ENCODE measurements at places on chromosomes 12 and 14.

DNA sequence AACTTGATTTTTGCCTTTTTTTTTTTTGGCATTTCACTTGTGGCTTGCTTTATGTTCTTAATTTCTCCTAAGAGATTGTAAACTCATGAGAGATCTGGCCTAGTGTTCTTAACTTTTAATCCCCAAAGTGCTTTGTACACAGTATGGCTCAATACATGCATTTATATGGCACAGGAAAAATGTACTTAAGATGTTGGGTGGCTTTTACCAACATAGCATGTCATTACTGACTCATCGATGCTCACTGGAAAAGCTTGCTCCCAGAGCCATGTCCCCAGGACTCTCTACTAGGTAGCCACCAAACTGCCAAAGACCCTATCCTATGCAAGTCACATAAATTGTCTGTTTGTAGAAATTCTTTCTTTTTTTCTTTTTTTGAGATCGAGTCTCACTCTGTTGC is 13.1 kb upstream of the SMCO3 start:
- no peak for DNase-seq

DNA sequence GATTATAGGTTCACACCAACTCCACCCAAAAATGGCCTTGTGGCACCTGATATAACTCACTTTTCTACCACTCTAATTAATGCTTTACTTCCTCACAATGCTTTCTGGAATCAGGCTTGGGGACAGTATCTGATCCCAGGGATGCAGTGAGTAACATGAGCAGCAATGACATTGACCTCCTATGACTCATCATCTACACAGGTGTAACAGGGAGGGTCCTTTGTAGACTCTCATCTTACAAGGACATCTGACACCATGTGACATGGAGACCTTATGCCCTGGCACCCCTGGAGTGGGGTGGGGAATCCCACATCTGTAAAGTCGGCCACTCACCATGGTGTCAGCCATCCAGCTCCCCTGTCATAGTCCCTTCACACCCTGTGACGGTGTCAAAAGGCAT is 586.4 kb downstream of the MED13L start:
- no peak for DNase-seq

DNA sequence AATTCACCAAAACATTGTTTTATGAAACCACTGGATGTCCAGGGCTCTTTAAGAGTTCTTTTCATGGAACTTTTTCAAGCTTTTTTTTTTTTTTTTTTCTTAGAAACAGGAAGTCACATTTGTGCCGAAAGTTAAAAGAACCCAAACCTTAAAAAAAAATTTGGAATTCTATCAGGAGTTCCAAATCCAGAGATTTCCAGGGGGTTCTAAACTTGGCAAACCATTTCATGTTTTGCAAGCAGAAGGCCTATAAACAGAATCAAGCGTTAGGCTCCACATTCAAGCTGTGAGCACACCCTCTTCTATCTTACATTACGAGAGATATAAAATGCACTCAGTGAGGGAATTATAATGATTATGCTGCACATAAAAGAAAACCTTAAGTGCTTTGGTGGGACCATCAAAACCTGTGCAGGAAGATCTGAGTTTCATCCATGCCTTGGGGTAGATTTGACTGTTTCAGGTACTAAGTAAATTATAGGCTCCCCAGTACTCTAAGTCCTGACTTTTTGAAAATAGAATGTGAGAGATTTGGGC is 154.8 kb upstream of the FAR2 start:
- DNase-seq = no peak

DNA sequence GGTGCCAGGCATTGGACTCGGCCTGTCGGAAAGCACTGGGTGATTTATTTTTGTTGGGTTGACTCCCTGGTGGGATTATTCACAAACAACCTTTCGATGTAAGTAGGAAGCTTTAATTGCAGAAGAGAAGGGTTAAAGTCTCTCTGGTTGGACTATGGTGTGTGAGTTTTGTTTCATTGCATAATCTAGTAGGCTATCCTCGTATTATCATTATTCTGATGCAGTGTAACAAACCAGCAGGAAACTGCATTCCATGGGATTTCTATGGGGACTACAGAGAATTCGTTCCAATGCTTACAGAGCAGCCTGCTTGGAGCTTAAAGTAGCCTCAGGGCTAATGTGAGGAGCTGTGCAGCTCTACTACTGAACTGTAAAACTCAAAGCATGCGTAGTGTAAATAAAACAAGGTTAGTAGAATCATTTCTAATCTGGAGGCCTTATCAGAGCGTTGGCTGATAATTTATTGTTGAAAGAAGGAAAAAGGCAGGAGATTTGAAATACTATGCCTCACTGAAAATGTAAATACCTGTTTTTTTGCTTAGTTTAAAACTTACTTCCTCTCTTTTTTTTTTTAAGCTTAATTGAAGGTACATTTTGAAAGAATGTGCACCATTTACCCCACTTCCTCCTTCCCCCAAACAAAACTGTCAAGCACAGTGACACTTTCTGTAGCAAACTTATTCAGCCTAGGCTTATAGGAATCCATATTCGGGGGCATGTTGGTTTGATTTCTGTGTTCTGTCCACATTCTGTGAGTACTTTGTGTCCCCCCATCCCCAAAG is 226.7 kb downstream of the NPAS3 start:
- peak; percentile 12 for DNase-seq

DNA sequence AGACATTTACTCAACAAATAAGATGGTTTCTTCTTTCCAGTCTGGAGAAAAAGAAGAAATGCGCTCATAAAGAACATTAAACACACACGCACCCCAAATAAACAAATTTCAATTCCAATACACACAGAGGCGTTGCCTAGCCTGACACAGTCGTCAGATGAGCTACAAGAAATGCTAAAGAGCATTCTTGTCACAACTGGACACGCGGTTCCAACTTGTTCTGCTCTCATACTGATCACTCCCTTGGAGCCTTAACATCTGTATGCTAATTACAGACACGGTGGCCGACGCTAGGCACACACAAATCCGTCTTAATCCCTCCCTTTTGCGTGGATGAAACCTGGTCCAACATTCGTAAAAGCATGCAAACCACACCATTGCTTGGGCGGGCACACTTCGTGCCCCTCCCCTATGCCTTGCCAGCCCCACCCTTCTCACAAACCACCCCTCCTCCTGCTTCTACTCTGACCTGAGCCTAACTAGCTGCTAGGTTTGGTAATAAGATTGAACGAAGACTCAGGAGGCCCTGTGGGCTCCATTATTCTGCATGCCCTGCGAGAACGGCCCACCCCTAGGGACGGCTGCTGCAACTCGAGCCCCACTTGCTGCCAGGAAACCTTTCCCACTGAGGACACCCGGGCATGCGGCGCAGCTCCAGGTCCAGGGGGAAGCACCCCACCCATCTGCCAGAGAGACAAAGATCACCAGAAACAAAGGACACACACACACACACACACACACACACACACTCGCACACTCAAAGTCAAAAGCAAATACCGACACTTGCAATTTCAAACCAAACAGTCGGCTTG is 1.2 kb downstream of the KCNK10 start:
- DNase-seq = no peak

DNA sequence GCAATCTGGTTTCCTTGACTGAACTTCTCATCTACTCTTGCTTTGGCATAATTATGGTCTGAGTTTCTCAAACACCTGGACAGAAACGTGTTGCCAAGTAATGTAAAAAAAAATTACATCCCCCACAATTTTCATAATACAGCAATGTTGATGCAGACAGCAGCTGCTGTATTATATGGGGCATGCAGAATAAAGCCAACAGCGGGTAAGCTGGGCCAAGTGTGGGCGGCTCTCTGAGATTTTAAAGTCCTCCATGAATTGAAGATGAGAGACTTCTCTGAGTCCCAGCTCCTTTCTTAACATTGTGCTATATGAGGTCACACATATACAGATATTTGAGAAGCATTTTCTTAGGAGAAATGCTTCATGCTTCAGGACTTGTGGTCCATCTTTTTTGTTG is 881.2 kb downstream of the GALC start:
- DNase-seq = no peak
